ENCODE measurements at places on chromosomes 1 and 21.

GRCh38 chr1:61081686-61082310, 563 bp upstream of the NFIA start:
- H3K36me3 ChIP-seq: peaks cover 8% of the 10 kb centered on the region
- H3K4me1 ChIP-seq: peaks cover 35% of the 10 kb centered on the region
- no peaks in the 10 kb centered on the region for H3K27me3 ChIP-seq

DNA sequence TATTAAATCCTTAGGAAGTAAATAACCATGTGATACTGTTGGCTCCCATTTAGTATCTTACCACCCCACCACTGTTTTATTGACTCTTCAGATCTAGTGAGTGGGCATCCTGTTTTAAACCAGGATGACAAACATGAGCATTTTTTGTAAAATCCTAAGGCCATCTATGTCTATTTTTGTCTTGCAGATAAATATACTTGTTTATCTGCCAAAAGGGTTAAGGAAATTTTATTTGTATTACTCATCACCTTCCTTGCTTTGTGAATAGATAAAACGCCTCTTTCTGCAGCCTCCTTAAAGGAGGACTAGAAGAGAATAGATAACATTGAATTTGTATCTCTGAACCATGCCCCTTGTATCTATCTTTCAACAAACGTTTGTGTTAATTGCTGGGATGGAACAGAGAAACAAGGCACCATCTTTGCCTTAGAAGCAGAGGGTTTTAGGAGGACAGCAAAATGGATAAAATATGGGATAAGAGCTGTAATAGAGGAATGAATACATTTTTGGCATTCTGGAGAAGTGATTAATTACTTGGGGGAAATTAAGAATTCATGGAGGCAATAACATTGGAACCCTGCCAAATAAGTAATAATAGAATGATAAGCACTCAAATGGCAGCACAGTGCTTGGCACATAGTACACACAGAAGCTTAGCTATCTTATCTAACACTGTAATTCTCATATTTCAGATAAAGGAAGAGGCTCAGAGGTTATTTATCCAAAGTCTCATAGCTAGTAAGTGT, 14.7 kb downstream of the YTHDF2 start:
- H3K36me3 ChIP-seq: peaks cover 45% of the 10 kb centered on the region
- no peak for DNase-seq
- H3K4me1 ChIP-seq: peaks cover 34% of the 10 kb centered on the region
- no peak overlapping the region for H3K4me3 ChIP-seq
- H3K27ac ChIP-seq: no peak overlapping the region
- H3K27me3 ChIP-seq: no peaks in the 10 kb centered on the region

GRCh38 chr1:179881642-179882252, 338 bp upstream of the TOR1AIP1 start:
- peak overlapping the region; percentile 93 for H3K4me3 ChIP-seq
- peak; percentile 91 for DNase-seq
- peaks cover 43% of the 10 kb centered on the region for H3K4me1 ChIP-seq
- no peaks in the 10 kb centered on the region for H3K27me3 ChIP-seq
- H3K36me3 ChIP-seq: peaks cover 28% of the 10 kb centered on the region

DNA sequence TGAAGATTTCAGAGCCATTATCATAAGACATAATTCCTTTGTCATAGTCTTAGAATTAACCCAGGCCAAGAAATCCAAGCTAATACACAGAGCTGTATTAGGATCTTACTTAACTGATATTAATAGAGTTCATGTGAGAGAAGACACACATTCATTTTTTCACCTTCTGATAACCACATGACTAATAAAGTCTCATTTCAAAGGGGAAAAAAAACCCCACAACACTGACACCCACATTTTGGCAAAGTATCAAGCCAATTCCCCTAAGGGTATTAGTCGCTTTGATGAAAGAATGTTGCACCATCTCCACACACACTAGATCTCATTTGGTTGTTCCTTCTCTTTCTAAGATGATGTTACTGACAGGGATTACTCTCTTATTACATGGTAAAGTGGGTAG, 344.4 kb upstream of the ESRRG start:
- H3K4me3 ChIP-seq: no peak overlapping the region
- no peaks in the 10 kb centered on the region for H3K36me3 ChIP-seq
- DNase-seq: peak; percentile 62
- H3K27me3 ChIP-seq: no peaks in the 10 kb centered on the region
- no peak overlapping the region for H3K27ac ChIP-seq

GRCh38 chr1:84754386-84754703, 64.1 kb upstream of the SSX2IP start:
- no peaks in the 10 kb centered on the region for H3K27me3 ChIP-seq
- no peak overlapping the region for H3K27ac ChIP-seq
- H3K36me3 ChIP-seq: no peaks in the 10 kb centered on the region
- peaks cover 27% of the 10 kb centered on the region for H3K4me1 ChIP-seq

DNA sequence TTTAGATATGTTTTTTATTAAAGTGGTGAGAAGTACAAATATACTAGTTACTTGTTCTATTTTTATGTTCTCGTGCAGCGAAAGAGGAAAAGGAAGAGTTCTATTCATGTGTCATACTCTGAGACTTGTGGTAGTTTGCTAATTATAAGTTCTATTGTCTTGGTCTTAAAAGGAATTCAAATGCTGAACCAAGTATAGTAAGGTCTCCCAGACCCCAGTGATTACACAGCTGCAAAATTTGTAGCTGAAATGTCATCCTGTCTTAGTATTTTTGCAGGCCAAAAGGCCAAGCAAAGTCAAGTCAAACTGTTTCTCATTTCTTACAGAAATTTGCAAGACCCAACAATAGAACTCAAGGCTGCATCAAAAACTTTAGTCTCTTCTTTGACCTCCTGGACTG, 268.7 kb downstream of the CHRM3 start:
- no peak overlapping the region for H3K27ac ChIP-seq
- H3K27me3 ChIP-seq: no peaks in the 10 kb centered on the region
- no peaks in the 10 kb centered on the region for H3K36me3 ChIP-seq
- H3K4me3 ChIP-seq: no peak overlapping the region
- no peak for DNase-seq

- no peaks in the 10 kb centered on the region for H3K27me3 ChIP-seq
- peak overlapping the region; percentile 91 for H3K27ac ChIP-seq
- H3K36me3 ChIP-seq: peaks cover 15% of the 10 kb centered on the region
- H3K4me1 ChIP-seq: peaks cover 55% of the 10 kb centered on the region
- DNase-seq: peak; percentile 14
Measured at GRCh38 chr1:200670242-200671118, 773 bp upstream of the DDX59 start.

DNA sequence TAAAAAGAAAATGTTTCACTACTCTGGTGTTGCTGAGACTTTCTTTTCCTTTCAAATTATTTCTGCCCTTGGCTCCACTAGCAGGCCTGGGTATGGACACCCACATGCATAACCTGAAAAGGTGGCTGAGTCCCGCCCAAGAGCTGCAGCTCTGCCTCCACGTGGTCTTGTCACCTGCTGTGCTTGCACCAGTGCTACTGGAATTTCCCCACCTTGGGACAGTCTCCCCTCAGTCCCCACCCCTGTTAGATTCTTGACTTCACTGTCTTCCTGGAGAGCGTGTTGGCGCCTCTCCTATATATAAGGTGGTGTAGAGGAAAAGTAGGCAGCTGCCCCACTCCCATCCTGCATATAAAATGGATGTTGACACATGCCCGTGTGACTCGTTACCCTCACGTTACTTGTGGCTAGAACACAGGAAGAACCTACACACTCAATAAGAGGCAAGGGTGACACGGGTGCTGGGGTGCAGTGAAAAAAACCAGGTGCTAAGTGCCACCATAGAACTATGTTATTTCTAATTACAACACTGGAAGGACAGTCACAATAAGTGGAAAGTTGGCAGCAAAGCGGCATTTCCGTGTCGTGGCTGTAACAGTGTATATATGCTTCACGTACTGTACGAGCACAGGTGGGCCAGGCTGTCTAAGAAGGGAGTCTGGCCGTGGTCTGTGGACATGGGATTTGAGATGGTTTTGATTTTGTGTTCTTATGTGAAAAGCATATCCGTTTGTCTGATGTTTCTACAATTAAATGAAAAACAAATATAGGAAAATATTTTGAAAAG, 61.0 kb downstream of the POFUT2 start:
- peaks cover 11% of the 10 kb centered on the region for H3K4me1 ChIP-seq
- no peak overlapping the region for H3K27ac ChIP-seq
- H3K4me3 ChIP-seq: no peak overlapping the region
- H3K36me3 ChIP-seq: peaks cover 5% of the 10 kb centered on the region
- H3K27me3 ChIP-seq: peaks cover 5% of the 10 kb centered on the region

DNA sequence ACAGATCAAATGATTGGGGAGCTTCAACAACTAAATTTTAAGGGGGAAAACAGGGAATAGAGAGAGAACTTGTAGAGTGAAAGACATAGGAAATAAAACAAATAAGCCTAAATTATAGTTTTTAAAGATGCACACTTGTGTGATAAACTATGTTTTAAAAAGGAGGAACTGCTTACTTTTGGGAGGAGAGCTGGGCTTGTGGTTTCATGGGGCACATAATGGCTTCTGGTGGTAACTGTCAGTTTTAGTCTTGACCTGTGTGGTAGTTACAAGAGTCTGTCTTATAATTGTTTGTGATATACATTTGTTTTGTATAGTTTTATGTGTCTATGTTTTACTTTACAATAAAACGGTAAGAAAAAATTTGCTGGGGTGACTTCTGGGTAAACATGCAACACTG, 165.3 kb downstream of the COL24A1 start:
- peaks cover 61% of the 10 kb centered on the region for H3K27me3 ChIP-seq
- DNase-seq: no peak
- H3K4me1 ChIP-seq: no peaks in the 10 kb centered on the region
- no peaks in the 10 kb centered on the region for H3K36me3 ChIP-seq
- H3K27ac ChIP-seq: no peak overlapping the region
- H3K4me3 ChIP-seq: no peak overlapping the region

GRCh38 chr1:115592264-115592663, 49.5 kb upstream of the VANGL1 start:
- no peak overlapping the region for H3K27ac ChIP-seq
- H3K4me3 ChIP-seq: no peak overlapping the region
- no peaks in the 10 kb centered on the region for H3K36me3 ChIP-seq
- no peaks in the 10 kb centered on the region for H3K4me1 ChIP-seq
- H3K27me3 ChIP-seq: no peaks in the 10 kb centered on the region
- DNase-seq: no peak

DNA sequence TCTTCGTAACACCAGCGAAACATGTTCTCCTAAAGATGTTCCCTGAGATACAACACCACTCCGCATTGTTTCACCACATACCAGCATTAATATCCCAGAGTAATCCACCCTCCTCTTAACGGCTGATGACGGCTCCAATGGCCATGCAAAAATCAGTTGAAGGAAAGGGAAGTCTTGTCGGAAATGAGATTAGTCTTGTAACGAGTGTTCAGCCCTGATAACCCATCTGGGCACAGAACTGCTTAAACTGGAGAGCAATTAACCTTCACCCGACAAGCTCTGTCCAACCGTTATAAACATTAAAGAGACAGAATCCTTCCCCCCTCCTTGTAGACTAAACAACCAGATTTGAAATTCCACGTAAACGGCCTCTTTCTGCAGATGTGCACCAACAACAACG, 21.9 kb downstream of the ERG start:
- no peaks in the 10 kb centered on the region for H3K27me3 ChIP-seq
- no peaks in the 10 kb centered on the region for H3K36me3 ChIP-seq
- no peak overlapping the region for H3K27ac ChIP-seq
- no peak overlapping the region for H3K4me3 ChIP-seq
- H3K4me1 ChIP-seq: peaks cover 30% of the 10 kb centered on the region
- no peak for DNase-seq

DNA sequence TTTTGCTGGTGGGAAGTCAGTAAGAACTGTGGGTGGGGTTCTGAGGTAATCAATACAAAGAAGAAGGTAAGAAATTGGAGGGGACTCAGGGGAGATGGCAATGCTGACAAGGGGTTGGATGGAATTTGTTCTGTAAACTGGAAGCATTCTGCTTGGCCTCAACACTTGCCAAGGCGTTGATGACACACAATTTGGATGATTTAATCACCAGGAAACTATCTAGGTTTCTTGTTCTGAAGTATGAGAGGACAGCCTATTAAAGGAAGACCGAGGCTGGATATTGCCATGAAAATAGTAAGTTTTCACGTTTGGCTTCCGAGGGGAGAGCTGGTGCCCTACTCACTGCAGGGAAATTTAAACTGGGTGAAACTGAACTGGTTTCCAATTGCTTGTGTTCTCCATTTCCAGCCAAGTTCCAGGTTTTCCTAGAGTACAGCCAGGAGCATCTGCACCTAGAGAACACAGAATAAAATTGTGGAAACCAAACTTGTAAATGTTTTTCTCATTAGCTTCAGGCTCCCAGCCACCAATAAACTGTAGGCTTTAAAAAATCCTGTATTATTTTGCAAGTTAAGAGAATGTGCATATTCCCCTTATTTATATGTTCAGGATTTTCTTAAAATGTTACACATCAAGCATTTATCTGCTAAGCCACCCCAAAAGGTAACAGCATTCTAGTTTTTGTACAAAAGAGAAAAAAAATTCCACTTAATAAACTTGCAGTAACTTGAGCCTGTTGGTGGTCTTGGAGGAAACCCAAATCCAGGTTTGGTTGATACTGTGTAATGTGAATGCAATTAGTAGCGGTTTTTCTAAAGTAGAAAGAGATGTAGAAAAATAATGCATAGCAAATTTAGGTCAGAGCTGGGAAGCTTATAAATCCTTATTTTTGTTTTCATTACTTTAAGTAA, 53.8 kb downstream of the ROR1 start:
- H3K27ac ChIP-seq: peak overlapping the region; percentile 49
- peaks cover 15% of the 10 kb centered on the region for H3K4me1 ChIP-seq
- H3K27me3 ChIP-seq: no peaks in the 10 kb centered on the region

DNA sequence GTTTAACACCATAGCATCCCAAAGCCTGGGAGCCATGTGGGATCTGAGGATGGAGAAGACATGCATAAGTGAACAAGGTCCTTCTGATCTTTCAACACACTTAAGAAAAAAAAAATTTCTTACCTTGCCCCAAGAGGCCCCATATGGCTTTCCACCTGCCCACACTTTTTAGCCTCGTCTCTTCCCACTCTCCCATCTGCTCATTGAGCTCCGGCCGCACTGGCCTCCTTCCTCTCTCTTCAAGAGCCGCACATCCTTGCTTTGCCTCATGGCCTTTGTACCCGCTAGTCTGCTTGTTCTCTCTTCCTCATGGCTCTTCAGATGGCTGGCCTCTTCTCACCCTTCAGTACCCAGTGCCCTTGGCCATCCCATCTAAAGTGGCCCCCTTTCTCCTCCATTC, 70.2 kb upstream of the PDE4B start:
- H3K4me3 ChIP-seq: no peak overlapping the region
- H3K36me3 ChIP-seq: no peaks in the 10 kb centered on the region
- H3K27ac ChIP-seq: no peak overlapping the region
- DNase-seq: no peak
- peaks cover 23% of the 10 kb centered on the region for H3K27me3 ChIP-seq
